ENCODE measurements at places on chromosomes 5 and 9.

- DNase-seq, result no peak
Observed at GRCh38 chr9:137891588-137892423, 14.2 kb downstream of the CACNA1B start.

DNA sequence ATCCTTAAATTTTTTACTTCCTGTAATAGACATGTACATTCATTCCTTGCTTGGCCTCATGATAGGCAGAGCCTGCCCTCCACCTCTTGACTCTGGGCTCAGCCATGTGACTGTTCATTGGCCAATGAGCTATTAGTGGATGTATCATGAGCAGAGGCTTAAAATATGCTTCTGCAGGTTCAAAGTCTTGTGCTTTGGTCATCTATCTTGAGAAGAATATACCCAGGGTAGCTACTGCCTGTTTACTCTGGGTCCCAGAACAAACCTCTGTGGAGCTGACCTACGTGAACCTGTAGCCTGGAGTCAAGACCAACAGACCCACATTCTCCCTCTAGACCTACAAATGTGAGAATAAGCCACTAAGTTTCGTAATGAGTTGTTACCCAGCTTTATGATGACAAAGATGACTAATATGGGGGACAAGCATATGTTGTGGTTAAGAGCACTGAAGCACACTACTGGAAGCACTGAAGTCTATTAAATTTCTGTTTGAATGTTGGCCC is 244.4 kb downstream of the MAST4 start:
- no peak for DNase-seq

DNA sequence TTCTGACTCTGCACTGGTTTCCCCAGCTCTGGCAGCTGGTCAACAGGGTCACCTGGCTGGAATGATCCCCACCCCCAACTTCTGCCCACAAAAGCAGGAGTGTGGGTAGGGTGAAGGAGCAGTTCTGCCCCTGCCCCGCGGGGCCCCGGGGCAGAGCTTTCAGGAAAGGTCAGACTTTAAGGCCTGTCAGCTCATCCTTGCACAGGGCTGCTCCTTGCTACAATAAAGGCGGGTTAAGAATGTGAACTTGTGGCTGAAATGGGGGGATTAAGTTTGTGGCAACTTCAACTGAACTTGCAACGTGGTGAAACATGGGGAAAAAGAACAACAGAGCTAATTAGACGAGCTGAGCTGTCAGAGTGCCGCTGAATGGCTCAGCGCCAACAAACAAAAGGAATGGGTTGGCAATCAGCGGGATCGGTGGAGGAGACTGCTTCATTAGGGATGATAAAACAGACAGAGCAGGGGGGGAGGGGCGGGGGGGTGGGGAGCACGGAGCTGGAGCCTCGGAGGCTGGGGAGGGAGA is 50.8 kb downstream of the CRB2 start:
- DNase-seq, result no peak

GRCh38 chr9:73137914-73138313 is 13.8 kb upstream of the ANXA1 start:
- no peak for DNase-seq

GRCh38 chr5:55853041-55853670 is 2.0 kb downstream of the IL31RA start:
- no peak for DNase-seq

DNA sequence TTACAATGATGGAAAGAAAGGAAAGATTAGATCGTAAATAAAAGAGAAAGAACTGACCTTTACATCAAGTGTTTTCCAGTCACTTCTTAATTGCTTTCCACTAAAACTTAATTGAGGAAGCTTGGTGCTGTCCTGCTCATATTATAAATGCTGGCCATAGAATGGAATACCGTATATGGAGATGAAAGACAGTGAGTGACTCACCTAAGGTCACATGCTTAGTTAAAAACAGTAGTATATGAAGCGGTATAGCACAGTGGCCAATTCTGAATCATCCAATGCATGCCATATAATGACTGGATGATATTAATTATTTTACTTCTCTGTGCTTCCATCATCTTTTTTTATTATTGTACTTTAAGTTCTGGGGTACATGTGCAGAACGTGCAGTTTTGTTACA is 482.4 kb upstream of the SGCD start:
- no peak for DNase-seq

DNA sequence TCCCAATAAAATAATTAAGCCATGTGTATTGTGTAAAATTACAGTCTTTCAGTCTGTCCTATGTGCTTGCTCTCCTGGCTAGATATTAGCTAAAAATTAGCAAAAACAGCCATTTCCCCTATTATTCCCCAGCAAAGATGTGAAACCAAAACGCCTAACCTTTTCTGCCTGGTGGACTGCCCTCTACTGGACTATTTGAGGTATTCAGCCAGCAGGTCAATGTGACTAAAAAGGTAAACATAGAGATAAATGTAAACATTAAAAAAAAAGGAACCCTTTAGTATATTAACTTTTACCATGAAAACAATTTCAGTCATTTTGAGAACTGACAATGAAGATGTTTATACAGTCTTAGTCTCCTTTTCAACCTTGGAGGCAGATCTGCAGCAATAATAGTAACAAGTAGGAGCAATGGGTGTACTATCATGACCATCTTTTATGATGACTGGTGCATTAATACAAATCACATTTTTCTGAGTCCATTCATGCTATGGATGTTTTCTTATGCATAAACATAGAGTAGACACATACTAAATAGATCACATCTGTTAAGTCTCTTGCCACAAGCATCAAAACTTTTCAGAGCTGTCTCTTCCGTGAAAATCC is 10.1 kb downstream of the ATG12 start:
- no peak for DNase-seq

GRCh38 chr9:22528485-22528884 is 81.9 kb downstream of the DMRTA1 start:
- no peak for DNase-seq

GRCh38 chr5:76367623-76368371 is 35.3 kb upstream of the IQGAP2 start:
- no peak for DNase-seq

GRCh38 chr5:129082225-129083136 is 12.1 kb upstream of the ISOC1 start:
- no peak for DNase-seq

GRCh38 chr5:176611435-176611834 is 1.5 kb upstream of the GPRIN1 start:
- DNase-seq, result no peak

GRCh38 chr9:77731930-77732329 is 83.8 kb upstream of the GNA14 start:
- DNase-seq, result no peak

GRCh38 chr9:69812068-69813000 is 8.3 kb upstream of the CFAP95 start:
- DNase-seq, result no peak

DNA sequence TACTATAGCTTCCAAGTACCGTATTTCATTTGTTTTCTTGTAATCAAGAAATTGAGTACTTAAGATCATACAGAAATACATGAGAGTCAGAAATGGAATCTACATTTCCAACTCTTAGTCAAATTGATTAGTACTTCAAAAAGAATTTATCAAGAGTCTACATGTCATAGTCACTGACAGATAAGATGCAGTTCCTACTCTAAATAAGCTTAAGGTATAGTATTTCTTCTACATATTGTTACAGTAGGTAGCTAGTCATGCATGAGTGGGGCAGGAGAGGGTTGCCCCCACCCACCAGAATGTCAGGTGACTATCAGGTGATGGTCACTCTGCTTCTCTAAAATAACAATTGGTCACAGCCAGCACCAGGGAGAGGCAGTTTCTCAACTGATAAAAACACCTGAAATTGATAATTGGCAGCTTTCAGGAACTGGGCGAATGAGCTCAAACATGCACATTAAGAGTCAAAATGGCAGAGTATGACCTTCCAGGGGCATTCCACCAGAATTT is 2.9 kb downstream of the BAAT start:
- no peak for DNase-seq

DNA sequence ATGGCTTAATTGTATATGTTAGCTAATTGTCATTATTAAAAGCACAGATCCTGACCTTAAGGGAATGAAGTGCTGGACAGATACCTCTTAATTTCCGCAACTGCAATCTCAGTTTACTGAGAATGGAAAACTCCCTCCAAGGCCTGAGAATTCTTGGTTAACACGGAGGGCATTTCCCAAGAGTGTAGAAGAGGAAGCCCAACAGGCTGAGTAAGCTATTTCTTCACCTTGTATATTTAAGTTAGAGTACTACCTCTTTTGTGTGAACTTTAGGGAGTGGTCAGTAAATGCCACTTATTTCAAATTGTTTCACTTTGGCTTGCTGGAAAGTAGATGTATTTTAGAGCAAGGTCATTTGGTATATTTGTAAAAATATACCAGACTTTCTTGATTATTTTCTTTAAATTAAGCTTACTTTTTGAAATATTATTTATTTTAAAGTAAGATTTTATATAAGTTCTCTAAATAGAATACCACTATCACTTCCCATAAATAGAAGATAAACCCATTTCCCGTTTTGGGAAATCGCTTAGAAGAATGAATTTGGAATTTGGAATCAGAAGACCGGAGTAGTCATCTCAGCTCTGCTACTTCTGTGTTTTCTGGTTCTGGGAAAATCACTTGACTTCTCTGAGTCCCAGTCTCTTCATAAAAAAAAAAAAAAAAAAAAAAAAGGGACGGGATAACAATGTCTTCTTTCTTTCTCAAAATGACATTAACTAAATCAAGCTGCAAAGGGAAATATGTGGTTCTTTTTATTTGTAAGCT is 26.0 kb upstream of the C9orf72 start:
- no peak for DNase-seq

DNA sequence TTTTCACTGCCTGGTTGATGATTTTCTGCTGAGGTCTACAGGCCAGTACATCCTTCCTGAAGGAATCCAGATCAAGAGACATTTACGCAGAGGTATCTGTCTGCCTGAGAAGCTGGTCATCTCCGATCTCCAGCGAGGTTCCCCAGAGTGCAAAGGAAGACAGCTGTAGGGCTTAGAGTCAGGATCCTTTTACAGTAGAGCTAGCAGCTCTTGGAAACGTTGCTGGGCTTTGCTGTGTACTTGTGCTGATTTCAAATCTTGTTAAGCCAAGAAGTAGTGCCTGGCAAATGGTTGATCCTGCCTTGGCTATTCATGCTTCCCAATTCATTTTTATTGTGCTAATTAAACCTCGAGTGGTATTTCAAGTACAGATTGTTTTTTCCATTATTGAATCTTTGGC is 48.9 kb downstream of the NTRK2 start:
- DNase-seq, result no peak

DNA sequence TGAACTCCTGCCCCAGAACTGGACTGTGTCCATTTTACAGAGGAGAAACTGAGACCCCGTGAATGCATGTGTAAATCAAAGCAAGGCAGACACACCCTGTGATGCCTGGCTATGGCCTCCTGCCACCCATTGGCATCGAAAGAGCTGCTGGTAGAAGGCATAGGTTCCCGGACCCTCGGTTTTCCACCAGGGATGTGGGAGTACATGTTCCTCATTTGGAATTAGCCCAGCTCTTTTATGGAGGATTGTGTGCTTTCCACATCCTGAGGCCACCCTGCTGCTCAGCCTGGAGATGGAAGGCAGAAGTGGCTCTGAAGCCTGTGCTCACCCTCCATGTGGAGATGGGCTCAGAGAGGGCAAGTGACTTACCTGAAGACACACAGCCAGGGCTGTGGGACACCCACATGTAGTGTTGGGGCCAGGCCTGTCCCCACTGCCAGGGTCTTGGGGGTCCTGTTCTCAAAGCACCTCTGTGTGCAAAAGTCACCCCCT is 2.8 kb downstream of the SUSD3 start:
- DNase-seq, result no peak

GRCh38 chr9:94804316-94804715 is 77.8 kb downstream of the AOPEP start:
- no peak for DNase-seq

DNA sequence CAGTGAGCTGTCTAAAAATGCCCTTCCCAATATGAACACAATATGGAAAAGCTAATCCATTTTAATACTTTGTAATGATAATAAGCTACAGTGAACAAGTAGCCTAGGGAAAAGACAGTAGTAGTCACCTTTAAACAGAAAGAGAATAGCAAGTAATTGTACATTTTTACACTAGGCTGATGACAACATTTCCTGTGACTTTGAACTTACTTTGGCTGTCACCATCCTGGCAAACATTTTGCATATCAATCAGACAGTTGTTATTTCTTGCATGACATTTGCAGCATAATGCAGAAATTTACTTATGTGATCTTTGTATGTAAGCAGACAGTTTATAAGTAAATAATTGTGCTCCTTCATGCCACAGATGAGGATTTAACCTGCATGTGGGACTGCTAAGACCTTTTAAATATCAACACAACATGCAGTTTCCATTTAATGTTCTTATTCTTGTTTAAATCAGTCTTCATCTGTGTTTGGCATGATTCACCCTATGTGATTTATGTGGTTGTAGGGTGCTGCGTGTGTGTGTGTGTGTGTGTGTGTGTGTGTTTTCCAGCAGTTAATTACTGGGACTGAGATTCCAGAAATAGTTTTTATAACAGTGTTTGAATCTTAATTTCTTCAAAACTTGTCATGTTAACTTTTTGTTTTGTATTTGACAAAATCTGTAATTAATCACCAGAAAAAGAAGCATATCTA is 997.1 kb upstream of the ARRDC3 start:
- no peak for DNase-seq

Measured in stimulated activated CD4-positive, alpha-beta T cell treated with anti-CD3 and anti-CD28 coated beads, Interleukin-1b, Interleukin-23, amount 100 ng/mL, for 1 hour (primary cell).